ENCODE measurements at places on chromosomes 3 and 15. TPM values are rescaled to one million over a fixed set of nuclear protein-coding genes. Genes with fewer than 3 reads are reported as not detected.

DNA sequence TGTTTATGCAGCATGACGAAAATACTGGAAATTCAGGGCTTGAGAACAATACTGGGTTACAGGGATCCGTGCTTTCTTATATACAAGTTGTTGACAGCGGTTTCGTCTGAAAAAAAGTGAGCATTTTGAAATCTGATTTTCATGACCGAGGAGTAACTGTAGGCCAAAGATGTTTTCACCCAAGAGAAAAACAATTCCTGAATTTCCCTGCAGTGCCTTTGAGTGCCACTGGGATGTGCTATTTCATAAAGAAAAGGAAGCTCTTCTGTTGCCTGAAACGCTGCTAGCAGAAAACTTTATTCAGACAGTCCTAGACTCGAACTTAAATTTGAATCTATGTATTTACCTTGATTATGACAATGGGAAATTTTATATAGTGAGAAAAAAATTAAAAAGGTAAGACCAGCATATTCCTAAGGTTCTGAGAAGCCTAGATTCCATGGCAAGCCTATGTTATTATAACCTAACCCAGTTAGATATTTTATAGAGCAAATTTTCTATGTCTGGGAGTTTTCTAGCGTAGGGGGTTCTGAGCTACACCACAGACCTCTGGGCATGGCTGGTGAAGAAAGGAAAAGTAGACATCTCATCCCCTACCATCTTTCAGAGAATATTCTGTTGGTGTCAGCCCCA lies 30.2 kb downstream of the KCNAB1 start:
- DNase-seq: peak; percentile 71

DNA sequence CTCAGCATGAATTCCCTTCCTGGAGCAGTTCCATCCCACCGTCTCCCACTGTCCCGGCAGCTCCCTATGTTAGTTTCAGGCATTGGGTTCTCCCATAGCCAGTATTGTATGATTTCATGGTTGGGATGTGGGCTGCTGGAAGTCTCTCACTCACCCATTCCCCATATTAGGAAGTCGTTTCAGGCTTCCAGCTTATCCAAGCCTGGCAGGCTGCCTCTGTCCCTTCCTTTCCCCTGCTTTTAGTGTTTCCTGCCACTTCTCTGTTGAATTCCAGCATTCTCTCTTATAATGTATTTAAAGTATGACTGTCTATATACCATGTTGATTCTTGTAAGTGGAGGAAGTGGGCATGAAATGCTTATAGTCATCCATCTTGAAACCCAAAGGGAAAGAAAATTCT lies 309.7 kb upstream of the RBMS3 start:
- no peak for DNase-seq

DNA sequence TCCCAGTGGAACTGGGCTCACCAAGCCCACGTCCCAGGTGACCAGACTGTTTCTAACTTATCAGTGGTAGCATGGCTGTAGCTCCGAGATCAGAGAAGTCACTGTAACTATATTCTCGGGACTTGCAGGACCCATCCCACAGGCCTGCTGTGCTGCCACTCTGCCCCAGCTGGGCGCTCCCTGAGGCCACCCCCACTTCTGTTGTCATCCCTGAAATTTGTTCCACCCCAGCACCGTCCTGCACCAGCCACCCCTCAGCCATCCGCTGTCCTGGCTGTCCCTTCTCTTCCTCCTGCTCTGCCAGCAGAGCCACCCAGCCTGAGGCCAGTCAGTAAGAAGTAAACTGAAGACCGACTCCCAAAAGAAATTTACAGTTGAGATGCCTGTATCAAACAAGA lies 33.0 kb upstream of the VILL start:
- DNase-seq: no peak

- no peak for DNase-seq
Measured at GRCh38 chr3:121232309-121233225, 313.2 kb downstream of the POLQ start.

- DNase-seq: no peak
Measured at GRCh38 chr3:50441424-50442217, 61.8 kb downstream of the CACNA2D2 start.

DNA sequence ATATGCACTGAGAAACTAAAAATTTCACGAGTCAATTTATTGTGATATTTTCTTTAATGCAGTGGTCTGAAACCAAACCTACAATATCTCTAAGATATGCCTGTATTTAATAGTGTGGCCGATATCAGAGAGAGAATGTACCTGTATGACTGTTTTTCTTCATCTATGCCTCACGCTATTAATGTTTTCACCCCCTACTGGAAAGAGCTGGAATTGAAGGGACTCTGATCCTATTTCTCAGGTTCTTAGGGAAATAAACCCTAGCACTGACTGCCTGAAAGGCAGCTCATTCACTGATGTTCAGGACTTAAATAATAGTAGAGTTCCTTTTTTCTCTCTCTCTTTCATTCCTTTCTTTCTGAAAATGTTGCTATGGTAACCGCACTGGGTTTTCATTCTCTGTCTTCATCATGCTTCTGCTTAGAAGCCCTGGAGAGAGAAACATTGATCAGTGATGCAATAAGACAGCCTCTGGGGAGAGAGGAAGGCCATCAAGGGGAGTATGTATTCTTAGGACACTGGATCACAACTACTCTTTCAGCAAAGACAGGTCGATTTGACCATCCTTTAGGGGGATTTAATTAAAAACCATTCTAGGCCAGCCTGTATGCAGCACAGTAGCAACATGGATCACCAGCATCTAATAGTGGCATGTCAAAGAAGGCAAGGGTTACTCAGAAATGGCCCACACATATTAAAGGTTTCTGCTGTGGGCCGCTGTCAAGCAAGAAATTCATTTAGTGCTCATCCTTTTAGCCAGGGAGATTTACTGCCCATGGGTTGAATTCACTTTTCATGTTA lies 1135.7 kb downstream of the IGSF11 start:
- no peak for DNase-seq

DNA sequence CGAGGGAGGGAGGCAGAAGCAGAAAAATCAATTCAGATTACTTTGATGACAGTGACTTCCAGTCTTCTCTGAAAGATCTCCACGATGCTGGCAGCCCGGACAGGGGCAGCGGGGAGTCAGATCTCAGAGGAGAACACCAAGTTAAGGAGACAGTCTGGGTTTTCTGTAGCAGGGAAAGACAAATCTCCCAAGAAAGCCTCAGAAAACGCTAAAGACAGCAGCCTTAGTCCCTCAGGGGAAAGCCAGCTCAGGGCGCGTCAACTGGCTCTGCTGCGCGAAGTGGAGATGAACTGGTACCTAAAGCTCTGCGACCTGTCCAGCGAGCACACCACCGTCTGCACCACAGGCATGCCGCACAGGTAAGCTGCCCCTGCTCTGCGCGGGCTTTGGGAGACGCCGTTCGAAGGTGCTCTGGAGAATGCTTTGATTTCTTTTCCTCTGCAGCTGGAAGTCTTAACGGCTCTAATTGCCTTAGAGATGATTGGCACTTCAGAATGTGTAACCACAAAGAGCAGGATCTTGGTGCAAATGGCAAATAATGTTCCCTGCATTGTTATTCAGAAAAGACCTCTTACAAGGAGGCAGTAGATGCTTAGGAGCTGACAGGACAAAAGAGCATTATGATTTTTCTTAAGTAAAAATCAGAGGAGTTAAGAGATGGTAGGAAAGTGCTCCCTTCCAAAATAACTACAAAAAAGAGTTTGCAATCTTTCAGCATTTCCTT lies at the start of gene KCNAB1:
KCNAB1 (plus strand) TSS at position 51 of the 724 bp plus-strand sequence.
- DNase-seq: no peak

DNA sequence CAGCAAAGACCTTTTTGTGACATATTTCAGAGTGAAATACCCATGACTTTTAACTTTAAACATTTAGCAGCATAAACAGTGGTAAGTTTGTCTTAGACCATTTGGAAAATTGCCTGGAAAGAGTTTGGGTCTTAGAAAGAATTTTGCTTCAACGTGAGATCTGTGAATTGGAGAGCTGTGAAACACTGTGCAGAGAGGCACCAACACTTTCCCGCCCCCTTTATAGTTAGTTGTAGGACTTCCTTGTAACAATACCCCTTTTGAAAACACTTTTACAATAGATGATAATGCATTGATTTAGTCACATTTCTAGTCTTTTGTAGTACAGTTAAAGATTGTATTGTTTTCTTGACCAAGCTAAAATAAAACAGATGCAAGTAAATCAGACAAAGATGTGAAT lies 43.5 kb upstream of the MBNL1 start:
- no peak for DNase-seq

DNA sequence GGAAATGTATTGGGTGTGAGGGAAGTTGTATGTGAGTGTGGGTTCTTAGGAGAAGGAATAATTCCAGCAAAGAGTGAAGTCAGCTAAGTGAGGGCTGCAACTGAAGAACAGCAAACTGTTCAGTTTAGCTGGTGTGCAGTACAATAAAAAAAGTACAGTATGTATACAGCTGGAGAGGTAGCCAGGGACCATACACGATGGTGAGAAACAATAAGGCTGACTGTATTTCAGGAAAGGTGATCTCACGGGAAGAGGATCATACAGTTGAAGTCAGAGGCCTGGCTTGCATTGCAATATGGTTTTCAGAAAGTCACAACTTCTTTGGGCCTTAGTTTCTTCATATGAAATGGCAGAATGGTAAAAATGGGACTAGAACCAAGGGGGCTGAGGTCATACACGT lies 222.4 kb downstream of the NEK10 start:
- DNase-seq: no peak

DNA sequence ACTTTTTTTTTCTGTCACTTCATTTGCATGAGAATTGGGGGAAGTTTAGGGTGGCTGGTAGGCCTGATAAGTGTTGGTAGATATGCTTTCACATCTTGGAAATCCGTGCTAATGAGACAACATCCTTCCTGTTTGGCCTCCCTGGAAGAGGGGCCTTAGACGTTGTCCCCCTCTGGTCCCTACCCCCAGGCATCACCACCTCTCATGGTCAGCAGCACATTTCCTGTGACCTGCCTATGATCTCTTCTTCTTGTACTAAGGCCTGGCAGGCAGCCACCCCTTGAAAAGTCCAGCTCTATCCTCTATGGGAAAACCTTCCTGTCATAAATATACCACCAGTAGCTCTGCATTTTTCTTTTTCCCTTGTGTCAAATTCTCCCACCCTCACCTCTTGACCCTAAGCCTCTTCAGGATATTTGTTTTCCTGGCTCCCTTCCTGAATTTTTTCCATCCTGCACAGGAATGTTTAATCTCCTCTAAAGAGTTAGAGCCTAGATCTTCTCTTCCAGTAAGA lies 107.8 kb downstream of the SNRK start:
- peak; percentile 78 for DNase-seq

- DNase-seq: no peak
Measured at GRCh38 chr3:183815951-183816475, 9.4 kb downstream of the MAP6D1 start.

- DNase-seq: no peak
Measured at GRCh38 chr3:17985658-17986347, 243.4 kb upstream of the TBC1D5 start.

GRCh38 chr3:127625821-127626220 lies 3.2 kb upstream of the PODXL2 start:
- no peak for DNase-seq

GRCh38 chr3:108017587-108017986 lies 73.2 kb downstream of the CD47 start:
- DNase-seq: no peak

DNA sequence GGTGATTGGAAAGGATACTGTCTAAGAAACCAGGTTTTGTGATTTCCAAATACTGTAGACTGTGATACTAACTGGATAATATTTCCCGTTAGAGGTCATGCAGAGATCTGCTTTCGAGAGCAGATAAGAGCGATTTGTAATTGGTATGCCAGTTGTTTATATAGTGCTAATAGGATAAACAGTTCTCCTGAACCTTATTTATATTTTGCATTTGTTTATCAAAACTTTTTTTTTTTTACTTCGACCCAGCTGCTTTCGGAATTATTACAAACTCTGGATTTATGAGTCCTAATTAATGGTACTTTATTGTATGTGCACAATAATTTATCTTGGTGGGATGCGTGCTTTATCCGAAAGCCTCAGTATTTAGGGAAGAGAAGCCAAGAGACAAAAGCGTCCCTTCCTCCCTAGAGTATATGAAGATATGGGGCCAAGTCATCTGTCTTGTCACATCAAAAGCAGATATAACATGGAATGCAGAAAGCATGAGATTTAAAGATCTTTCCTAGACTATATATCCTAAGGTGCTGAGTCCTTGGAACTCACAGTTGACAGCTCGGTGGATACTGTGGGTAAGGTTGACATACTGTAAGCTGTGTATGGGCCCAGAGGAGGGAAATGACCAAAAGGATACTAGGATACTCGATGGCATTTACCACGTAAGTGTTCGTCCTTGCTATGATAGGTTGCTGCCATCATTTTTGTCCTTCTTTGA lies 62.2 kb downstream of the SMAD6 start:
- DNase-seq: no peak

DNA sequence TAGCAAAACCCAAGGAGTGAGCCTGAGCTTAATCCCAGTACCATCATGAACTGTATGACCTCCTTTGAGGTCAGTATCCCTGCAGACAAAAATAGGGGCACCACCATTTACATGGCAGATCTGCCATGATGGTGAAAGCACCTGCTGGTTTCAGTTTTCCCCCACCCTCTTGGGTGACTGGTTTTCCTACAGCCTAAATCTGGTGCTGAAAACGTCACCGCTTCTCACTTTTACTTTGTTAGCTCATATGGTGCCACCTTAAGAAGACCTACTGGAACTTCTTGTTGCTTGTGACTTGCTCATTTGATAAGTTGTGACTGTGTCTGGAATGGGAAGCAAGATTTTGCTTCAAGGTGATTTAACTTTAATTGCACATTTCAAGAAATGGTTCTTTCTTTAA lies 5.1 kb downstream of the PPP1R2 start:
- no peak for DNase-seq

- DNase-seq: peak; percentile 68
Measured at GRCh38 chr3:155805204-155805801, 775 bp downstream of the C3orf33 start.

GRCh38 chr15:94844538-94845389 lies 613.4 kb downstream of the MCTP2 start:
- DNase-seq: peak; percentile 79

- DNase-seq: no peak
Measured at GRCh38 chr3:43054754-43055153, 51.1 kb downstream of the POMGNT2 start.

- DNase-seq: no peak
Measured at GRCh38 chr3:157856078-157856939, 249.9 kb downstream of the SHOX2 start.

- DNase-seq: no peak
Measured at GRCh38 chr3:132211896-132212295, 105.3 kb upstream of the ACP3 start.

DNA sequence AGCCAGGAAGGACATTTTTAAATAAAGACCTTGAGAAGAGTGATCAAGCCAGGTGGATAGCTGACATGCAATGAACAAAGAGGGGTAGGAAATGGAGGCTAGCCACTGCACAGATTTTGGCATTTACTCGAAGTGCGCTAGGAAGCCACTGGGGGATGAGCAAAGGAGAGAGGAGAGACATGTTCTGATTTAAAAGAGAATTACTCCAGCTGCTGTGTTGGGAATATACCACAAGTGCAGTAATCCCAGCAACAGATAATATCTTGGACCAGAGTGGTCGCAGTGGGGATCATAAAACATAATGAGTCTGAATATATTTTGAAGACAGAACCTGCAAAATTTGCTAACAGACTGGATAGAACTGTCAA lies 19.9 kb downstream of the KPNA4 start:
- DNase-seq: no peak

CFAP100 gene
- polyA plus RNA-seq: not detected

GABRR3 gene
- polyA plus RNA-seq: not detected

PLSCR5 gene
- not detected for polyA plus RNA-seq

PRR23E gene
- polyA plus RNA-seq: not detected

SEMA3F gene
- 1.2 TPM for polyA plus RNA-seq

CLDN1 gene
- 3.8 TPM for polyA plus RNA-seq

EPHB1 gene
- polyA plus RNA-seq: 0.29 TPM

SERPINI2 gene
- not detected for polyA plus RNA-seq

ACTC1 gene
- 11.1 TPM for polyA plus RNA-seq

PARP14 gene
- 10.2 TPM for polyA plus RNA-seq

SMARCC1 gene
- 26.6 TPM for polyA plus RNA-seq

DAG1 gene
- 4.2 TPM for polyA plus RNA-seq

DLL4 gene
- polyA plus RNA-seq: 1.6 TPM
